ENCODE measurements at places on chromosomes 4 and X. TPM values are rescaled to one million over a fixed set of nuclear protein-coding genes. Genes with fewer than 3 reads are reported as not detected.

SGMS2 gene
- total RNA-seq = 0.56 TPM

MAGEE1 gene
- 4.6 TPM for total RNA-seq

DDX3X gene
- 275 TPM for total RNA-seq

EDA2R gene
- total RNA-seq = 0.92 TPM

GRCh38 chr4:126753592-126753991, 879.2 kb upstream of the INTU start:
- DNase-seq = no peak

NLGN3 gene
- total RNA-seq = 0.41 TPM

KLHL13 gene
- total RNA-seq = 2.2 TPM

LCORL gene
- total RNA-seq = 7.1 TPM

LPAR4 gene
- not detected for total RNA-seq

- no peak for DNase-seq
Observed at GRCh38 chr4:16721613-16722291, 176.7 kb downstream of the LDB2 start.

DNA sequence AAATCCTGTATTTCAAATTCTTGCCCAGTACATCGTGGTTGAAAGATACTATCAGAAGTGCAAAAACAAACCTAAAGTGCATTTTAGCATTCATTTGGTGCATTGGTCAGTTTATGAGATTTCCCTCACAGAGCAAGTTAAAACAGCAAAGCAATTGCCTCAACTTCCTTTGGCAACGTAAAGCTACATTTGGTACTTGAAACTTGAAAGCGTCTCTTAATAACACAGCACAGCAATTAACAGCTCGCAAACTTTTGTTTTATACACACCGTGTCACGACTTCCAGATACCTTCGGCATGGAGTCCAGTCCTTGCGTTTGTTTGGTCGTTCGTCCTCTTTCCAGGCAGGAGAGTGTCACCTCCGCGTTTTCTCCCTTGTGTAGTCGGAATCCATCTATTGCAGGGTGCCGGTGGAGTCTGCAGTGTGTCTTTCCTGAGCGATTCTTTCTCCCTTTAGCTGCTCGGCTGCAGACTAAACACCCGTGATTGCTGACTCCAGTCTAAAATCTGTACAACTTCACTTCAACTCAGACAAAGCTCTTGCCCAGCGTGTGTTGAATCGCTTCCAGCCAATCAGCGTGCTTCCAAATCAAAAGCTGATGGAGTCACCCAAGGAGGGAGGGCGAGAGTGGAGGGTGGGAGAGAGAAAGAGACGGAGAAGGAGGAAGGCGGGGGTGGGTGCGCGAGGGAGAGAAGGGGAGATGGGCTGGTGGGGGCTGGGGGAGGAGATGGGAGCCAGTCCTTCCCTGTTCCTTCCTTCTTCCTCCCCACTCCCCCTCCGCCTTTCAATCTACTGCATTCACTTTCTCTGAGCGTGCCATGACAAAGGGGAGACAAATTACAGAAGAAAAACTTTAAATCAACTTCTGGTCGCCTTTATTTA, at the start of gene PCDH18:
Gene PCDH18 (minus strand): TSS at position 509 of the 883 bp plus-strand sequence. CDS start 406 bp downstream, at position 103.
- no peak for DNase-seq

TEX13D gene
- not detected for total RNA-seq

DNA sequence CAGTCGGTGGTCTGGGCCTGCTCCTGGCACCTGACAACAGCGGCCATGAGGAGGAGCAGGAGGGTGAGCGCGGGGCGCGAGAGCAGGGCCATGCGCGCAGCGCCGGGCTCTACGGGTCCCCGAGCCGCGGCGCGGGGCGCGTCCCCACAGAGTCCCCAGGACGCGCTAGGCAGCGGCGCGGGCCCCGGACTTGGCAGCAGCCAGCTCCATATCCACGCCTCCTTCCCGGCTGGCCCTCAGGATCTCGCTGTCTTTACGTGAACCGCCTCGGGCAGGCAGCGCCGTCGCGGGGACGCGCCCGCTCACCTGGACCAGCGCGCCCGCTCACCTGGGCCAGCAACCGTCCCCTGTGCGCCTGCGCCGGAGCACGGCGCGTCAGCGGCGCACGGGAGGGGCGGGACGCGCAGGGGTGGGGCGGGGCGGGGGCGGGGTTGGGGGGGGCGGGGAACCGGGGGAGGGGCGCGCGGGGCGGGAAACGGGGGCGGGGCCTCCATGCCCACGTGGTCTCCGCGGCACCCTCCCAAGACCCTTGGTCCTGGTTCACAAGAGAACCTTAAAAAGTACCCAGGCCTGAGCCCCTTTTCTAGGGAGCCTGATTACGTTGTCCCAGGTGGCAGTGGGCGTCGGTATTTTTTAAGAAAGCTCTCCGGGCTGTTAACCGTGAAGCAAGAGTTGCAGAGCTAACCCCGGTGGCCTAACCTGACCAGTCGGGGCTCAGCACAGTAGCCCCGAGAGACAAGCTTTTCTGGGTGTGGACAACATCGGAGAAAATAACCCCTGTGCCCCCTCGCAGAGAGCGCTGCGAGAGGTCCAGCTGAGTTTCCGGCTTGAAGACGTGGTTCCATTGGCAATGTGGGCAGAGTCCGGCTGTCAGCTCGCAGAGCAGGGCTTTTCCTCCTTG, at the start of gene PLA2G12A:
Gene PLA2G12A (minus strand): TSS at position 353 of the 901 bp plus-strand sequence. CDS start 261 bp downstream, at position 92.
- peak; percentile 79 for DNase-seq

- DNase-seq = no peak
Observed at GRCh38 chr4:92524131-92524530, 220.4 kb downstream of the GRID2 start.

- no peak for DNase-seq
Observed at GRCh38 chr4:175927121-175927520, 115.1 kb upstream of the GPM6A start.

HSD17B13 gene
- not detected for total RNA-seq

GAGE12G gene
- total RNA-seq = not detected

DNA sequence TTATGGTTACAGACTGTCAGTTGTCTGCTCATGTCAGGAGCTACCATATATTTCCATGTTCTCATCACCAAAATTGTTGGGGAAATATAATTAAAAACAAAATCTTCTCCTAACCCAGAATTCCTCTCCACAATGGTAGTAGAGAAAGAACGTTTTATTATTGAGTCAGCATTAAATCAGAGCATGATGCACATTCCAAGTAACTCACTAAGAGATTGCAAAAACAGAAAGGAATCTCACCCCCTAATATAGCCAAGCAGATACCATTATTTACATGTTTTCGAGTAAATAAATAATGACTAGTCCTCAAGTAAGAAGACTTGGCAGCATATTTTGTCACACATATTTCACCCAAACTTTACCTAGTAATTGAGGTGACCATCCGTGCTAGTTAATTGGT, 36.2 kb upstream of the ARHGEF6 start:
- DNase-seq = no peak

DNA sequence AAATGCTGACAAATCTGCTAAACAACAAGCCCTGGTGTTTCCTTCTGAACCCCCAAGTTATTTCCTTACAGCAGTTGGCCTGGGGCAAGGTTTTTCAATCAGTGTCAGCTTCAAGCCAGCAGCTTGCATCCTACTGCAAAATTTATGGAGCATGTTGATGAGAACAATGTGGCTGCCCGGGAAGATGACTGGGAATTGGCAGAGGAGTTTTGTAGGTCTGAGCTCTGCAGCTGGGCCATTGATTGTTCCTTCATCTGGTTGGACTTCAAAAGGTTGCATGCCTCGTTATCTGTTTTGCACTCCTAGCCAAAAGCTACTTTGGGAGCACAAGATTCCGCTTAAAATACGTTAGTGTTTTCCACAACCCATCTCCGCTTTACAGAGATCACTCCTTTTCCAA, 1030.3 kb upstream of the LCORL start:
- DNase-seq = no peak

GRCh38 chr4:118035309-118035708, 1.0 kb downstream of the NDST3 start:
- DNase-seq = no peak

- no peak for DNase-seq
Observed at GRCh38 chr4:148831945-148832344, 389.7 kb upstream of the NR3C2 start.

SORBS2 gene
- total RNA-seq = not detected

GRCh38 chr4:123055943-123056342, 133.5 kb upstream of the NUDT6 start:
- no peak for DNase-seq

LRIT3 gene
- 0.08 TPM for total RNA-seq

DNA sequence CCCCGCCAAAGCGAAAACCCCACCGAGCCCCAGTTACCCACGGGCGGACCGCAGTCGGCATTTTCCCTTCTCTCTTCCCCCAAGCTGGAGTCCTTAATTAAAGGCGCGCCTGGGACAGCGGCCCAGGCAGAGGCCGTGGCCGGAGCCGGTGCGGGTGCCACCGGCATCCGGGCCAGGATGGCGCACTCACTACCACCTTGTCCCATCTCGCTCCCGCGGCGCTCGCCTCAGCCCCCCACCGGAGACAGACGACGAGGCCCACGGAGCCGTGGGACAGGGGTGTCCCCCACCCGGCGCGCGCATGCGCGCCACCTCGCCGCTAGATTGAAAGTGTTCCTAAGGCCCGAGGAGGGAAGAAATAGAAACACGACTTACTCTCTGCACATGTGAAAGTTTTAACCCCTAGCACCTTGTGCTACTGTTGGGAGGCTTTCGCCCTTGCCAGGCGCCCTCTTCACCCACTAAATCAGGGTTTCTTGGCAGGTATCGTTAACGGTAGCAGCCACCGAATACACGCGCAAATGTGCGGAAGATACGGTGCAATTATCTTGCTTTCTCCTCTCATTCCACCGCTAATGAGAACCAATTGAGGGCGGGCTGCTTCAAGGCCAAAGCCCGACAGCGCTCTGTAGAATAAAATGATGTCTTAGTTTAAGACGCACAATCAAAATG, 64.3 kb upstream of the CCDC160 start:
- DNase-seq = peak; percentile 30

Data from activated naive CD8-positive, alpha-beta T cell treated with anti-CD3 and anti-CD28 coated beads for 36 hours (primary cell).